Activated CD8-positive, alpha-beta memory T cell treated with anti-CD3 and anti-CD28 coated beads, Interleukin-2, amount 10 ng/mL, durations not matched to agents 7 days and 5 days (primary cell): ENCODE measurements at places on chromosomes 2 and 18. TPM values are rescaled to one million over a fixed set of nuclear protein-coding genes. Genes with fewer than 3 reads are reported as not detected.

Gene CREG2
- total RNA-seq: not detected

Gene RNU2-63P
- 21.2 TPM for total RNA-seq

Gene CNDP1
- total RNA-seq: 0.28 TPM

GRCh38 chr2:132392221-132392620 lies 24.4 kb upstream of the GPR39 start:
- no peak for DNase-seq

- no peak for DNase-seq
These were observed 364.9 kb upstream of the TMEFF2 start for GRCh38 chr2:192559587-192559986.

GRCh38 chr18:52716973-52717372 lies 377.0 kb downstream of the DCC start:
- DNase-seq: no peak

DNA sequence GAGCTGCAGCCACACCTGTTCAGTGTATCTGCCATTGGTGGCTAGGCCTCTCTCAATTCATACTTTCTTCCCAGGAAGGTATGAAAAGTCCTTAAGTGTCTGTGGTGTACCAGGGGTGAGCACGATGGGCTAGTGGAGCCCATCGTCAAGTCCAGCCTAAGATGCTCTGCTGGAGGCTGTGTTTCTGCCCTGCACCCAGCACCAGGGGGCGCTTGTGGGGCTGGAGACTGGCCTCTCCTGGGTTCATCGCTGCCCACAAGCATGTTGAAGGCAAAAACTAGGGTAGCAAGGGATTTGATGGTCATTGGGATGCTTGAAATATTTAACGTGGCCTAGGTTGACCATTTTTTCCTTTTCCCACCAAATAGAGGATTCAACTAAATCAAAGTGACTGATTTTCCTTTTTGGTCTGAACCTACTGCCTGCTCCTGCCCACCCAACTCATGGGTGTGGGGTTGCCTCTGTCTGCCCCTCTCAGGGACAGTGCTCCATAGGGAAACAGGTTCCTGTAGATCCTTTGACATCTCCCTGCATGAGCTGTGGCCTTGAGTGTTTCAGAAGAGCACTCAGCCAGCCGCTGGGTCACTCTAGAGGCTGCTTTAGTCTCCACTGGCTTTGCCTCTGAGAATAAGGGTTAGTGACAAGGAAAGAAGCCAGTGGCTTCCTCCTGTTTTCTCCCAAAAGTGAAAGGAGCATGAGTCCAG lies 59.0 kb downstream of the TPGS2 start:
- DNase-seq: no peak

Gene ZNF236
- total RNA-seq: 22.9 TPM

Gene REG1B
- total RNA-seq: not detected

DNA sequence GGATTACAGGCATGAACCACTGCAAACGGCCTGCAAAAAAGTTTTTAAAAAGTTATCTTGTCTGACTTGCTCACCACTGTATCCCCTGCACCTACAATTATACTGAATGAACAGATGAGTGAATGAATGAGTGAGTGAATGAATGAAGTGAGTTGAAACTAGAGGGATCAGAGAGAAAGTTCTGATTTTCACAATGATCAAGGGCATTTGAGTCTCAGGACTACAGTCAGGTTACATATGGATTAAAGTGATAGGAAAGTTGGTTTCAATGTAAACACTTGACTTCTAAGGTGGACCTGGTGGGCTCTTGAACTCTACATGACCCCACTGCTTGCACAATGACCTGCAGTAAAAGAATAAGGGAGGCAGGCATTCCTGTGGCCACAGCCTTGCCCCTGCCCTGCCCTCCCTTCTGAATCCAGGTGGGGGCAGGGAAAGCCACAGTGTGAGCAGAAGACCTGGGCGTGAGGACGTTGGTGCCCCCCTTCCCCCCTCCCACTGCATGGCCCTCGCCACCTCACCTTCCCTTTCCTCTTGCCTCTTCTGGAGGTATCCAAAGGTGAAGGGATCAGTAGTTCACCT lies 10.7 kb downstream of the C2orf80 start:
- no peak for DNase-seq

DNA sequence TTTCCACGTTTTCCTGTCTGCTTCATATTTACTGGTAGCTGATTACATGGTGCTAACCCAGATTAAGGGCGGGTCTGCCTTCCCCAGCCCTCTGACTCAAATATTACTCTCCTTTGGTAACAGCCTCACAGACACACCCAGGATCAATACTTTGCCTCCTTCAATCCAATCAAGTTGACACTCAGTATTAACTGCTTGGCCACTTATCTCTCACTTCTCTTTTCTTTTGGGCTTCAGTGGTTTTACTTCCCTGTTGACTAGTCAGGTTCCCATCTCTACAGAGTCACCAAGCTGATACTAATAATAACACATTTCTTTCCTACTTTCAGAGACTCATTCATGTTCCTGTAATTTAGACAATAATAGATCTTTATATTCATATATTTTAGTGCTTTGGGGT lies 302.2 kb upstream of the MAP2 start:
- DNase-seq: no peak

Gene LIMS3
- 0.63 TPM for total RNA-seq

GRCh38 chr2:103991591-103991990 lies 862.3 kb upstream of the POU3F3 start:
- DNase-seq: no peak

DNA sequence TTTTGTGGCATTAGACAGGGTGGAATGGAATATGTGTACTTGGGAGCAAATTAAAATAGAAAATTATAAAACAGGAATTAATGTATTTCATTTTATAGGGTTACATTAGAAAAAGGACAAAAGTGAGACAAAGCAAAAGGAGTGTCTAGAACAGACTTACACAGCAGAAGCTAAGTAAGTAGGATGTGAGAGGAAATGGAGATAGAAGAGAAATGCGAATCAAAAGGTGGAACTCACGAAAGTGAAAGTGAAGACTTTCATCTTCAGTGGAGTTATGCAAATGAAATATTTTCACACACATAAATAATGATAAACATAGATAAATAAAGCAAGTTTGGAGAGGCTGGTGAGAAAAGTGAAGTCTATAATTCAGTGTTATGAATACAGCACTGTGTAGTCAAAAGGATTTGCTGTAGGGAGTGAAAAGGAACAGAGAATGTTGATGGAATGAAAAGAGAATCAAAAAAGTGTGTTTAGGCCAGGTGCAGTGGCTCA lies 94.8 kb downstream of the DLGAP1 start:
- no peak for DNase-seq

Gene C1QL2
- total RNA-seq: not detected

Gene MAP3K19
- not detected for total RNA-seq

DNA sequence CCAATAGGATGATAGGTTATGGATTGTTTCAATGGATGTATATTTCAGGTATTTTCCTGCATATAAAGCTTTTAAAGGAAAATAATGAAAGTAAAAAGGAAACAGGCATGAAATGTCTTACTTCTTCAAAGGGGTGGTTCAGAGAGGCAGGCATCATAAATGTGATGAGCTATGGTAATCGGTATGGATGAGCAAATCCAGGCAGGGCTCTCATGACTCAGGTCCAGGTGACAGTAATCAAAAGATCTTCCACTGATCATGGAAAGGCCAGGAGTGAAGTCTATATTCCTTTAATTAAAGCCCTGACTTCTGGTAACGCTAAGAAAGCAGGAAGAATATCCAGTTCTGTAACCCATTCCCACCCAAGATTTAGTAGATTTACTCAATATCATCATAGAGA lies 48.7 kb upstream of the RGPD4 start:
- DNase-seq: no peak

Gene CRACDL
- 0.18 TPM for total RNA-seq

Gene LONRF2
- total RNA-seq: 0.21 TPM

GRCh38 chr2:83844490-83844889 lies 614.6 kb downstream of the SUCLG1 start:
- no peak for DNase-seq

DNA sequence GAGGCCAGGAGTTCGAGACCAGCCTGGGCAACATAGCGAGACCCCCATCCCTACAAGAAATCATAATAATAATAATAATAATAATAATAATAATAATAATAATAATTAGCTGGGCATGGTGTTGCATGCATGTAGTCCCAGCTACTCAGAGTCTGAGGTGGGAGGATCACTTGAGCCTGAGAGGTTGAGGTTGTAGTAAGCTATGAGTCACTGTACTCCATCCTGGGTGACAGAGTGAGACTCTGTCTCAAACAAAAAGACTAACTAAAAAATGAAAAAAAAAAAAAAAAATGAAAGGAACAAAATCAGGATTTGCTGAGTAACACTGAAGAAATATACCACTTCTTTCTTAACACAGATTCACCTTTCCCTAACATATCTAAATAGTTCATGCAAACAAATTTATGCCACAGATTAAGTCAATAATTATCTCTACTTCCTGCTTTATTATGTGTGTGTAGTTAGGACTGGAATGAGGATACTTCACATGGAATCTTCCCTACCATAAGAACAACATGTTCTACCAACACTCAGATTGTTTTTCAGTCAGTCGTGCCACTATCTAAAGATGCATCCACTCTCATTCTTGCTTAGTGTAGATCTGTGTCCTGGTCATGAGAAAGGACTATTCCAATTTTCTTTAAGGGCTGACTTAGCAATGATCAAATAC lies 928.7 kb downstream of the SLC4A3 start:
- DNase-seq: no peak

DNA sequence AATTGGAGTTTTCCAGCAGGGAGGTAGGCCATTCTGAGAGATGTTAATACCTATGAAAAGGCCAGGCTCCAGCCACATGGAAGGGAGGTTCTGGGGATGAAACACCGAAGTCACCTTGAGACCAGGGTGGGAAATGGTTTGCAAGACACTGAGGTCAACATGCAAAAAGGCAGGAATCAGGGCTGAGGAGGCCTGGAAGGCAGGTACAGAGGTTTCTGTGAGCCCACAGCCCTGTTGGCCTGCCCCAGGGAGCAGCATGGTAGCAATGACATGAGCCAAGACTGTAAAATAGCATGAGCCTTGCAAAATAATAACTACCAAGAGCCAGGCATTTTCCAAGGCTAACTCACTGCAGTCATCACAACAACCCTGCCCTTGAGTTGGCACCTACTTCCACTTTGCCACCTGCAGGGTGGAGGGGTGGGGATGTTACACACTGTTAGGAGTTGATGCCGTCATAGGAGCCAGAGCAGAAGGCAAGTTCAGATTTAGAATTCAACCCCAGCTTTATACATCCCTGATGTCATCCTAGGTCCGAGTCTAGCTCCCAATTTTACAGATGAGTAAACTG lies 61.3 kb downstream of the ZBTB7C start:
- no peak for DNase-seq

- DNase-seq: no peak
These were observed 67.4 kb downstream of the MEP1B start for GRCh38 chr18:32257084-32257785.

Gene OSBPL1A
- 0.32 TPM for total RNA-seq

Gene FBLN7
- 0.63 TPM for total RNA-seq

Gene GPN1
- 50.9 TPM for total RNA-seq

DNA sequence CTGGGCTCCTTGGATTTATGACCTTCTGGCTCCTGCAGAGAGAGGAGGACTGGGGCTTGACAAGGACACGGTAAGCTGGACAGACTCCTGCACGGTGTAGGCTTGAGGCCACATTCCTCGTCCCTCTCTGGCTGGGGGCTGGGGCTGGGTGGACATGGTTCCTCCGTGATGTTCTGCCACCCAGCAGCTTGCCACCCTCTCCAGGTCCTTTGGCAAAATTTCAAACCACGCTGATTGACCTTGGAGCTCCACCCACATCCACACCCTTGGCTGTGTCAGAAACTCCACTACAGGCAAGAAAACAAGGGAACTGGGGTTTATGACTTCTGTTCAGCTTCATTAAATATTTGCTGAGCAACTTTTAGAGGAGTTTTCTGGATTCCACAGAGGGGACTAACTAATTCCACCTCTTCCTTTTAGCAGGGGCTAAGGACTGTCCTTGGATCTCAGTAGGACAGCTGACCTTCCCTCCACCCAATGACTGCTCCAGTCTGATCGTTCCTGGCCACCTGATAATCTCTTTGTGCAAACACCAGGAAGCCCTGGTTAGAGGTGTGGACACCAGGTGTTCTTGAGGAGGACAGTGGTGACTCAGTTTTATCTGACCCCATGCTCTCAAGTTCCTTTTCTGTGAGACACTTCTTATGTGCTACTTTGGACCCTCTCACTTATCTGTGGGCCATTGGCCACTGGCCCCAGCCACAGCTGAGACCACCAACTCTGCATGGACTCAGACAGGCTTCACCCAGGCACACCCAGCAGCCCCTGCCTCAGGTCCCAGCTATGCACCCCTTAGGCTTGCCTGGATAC lies 29.3 kb downstream of the GPR55 start:
- no peak for DNase-seq

DNA sequence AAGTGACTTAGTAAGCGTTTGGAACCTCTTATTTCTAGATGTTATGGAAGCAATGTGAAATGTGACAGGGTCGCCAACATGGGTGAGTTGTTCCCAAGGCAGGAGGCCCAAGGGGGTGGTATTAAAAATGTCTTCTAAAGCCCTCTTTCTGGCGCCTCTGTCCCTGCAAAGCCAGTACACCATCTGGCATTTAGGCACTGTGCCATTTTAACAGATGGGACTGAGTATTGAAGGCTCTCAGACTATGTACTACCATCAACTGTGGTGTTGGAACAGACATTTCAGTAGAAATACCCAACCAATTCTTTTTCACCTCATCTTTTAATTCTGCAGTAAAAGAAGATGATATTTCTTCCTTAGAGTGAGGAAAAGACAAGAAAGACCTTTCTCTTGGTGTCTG lies 384.5 kb upstream of the MMADHC start:
- DNase-seq: no peak
